ENCODE measurements at places on chromosomes 16 and 17.

DNA sequence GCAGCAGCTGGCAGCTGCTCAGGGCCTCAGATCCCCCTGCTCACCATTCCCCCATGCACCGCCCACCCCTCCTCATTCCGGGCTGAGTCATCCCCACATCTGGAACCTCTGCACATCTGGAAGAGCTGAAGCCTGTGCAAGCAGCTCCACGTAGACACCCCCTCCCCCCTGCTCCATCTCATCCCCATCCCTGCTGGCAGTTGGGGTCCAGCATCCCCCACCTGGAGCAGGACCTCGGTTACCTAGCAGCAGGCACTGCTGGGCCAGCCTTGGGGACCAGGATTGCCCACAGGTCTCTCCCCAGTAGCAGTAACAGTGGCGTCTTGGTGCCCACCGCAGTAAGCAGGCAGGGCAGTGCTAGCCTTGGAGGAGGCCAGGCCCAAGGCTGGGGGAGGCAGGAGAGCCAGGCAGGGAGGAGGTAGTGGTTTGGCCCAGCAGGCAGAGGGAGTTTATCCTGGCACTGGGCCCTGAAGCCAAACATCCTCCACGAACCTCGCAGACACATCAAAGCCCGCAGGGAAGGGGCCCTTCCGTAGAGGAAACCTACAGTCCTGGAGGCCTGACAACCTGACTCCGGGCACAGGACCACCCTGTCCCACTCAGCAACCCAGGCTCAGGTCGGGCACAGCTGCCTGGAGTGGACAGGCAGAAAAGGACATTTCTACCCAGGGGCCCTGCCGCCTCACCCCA is 7.7 kb upstream of the TMEM92 start:
- DNase-seq: peak; percentile 88

DNA sequence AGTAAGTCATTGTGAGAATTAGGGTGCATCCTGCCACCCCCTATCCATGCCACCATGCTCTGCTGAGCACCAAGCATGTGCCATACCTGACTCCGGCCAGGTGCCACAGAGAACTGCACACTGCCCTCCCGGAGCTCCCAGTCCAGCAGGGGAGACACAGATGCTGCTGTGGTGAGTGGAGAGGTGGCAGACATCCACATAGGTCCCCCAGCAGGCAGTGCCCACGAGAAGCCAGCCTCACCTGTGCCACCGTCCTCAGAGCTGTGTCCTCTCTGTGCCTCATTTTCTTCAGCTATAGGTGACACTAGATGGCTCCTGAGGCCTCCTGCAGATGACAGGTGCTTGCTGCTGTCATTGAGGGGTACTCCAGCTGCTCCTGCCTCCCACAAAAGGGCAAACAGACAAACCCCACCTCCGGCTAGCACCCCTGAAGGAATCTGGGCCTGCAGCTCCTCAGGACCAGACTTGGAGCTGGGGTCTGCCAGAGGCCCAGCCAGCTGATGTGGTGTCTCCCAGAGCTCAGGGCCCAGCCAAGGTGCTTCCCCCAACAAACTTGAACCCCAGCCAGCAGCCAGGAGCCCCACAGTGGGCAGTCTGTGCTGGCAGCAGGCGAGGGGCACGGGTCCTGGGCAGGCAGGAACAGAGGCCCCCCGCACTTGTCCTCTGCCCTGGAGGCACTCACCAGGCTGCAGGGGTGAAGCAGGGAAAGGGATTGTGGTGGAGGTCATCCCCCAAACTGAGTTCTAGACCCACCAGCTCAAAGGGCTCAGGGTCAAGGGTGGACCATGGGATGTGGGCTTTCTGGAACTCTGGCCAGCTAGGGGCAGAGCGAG is 17.1 kb downstream of the FOXJ1 start:
- DNase-seq: no peak

DNA sequence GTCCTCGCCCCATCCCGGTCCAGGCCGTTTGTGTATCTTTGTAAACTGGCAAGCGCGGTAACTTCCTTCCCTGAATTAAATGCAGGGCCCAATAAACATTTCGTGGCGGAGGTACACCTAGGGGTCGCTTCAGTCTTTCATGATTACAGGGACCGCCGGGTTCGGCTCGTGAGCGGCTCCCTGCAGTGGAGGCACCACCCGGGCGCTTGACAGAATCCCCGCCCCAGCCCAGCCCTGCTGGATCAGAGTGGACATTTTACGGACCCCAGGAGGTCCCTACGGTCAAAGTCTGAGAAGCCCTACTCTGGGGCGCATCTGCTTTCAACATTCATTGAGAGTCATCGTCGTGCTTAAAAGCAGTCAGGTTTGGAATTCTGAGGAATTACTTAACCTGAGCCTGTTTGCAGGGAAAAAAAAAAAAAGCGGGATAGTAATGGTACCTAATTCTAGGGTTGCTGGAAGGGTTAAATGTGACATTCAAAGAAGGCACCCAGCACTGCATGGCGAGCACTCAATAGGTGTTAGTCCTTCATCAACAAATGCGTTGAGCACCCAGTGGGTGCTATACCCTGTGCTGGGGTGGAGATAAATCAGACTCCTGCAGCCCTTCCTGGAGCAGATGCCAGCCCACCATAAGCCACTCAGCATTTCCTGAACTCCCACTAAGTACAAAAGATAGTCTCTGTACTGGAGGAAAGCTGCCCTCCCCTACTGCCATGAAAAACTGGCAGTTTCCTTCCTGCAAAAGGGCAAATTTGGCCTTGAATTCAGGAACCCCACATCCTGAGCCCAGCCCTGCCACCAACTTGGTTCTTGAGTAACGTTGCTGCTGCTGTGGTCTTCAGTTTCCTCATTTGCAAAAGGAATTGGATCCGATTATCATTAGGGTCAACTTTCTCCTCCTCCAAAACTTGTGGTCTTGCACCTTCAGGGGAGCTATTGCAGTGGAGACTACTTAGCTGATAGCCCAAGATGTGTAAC is 658 bp upstream of the DUSP3 start:
- DNase-seq: no peak

- peak; percentile 78 for DNase-seq
Observed at GRCh38 chr16:56789360-56789759, 59.4 kb downstream of the NUP93 start.

- DNase-seq: no peak
Observed at GRCh38 chr16:57652695-57653471, 15.2 kb upstream of the ADGRG3 start.

DNA sequence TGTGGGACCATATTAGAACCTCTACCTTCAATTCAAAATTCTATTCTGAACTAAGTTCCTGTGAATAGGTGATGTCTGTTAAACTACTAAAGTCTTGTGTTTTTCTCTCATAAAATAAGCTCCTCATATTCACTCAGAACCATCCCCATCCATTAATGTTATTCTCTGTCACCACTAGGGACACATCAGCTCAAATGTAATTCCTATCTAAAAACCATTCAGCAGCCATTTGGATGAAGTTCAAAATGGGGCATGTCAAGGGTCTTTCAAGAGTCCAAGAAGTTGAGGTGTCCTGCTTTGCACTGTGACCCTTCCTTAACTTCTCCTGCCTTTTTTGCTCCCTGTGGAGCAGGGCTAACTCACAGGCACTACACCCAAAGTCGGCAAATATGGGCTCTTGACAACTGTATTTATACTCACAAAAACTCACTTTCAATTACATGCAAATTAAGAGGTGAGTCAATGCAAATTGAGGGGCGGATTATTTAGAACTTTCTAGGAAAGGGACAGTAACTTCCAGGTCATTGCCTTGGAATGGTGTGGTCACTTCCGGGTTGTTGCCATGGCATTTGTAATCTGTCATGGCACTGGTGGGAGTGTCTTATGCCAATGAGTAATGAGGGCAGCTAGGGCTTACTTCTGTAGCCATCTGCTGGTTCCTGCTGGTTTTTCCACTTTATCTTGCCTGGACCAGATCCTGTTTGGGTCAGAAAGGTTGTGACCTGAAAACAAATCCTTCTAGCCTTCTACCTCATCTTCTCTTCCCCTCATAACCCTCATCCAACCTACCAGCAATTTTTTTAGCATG is 128.2 kb upstream of the COX10 start:
- no peak for DNase-seq

GRCh38 chr16:48540222-48540900 is 69.6 kb downstream of the N4BP1 start:
- DNase-seq: no peak

GRCh38 chr16:29784901-29785500 is 5.5 kb upstream of the KIF22 start:
- DNase-seq: peak; percentile 69

- no peak for DNase-seq
Observed at GRCh38 chr16:80972611-80973010, 34.1 kb downstream of the CMC2 start.

GRCh38 chr17:13302419-13302818 is 284.6 kb upstream of the ELAC2 start:
- DNase-seq: no peak

DNA sequence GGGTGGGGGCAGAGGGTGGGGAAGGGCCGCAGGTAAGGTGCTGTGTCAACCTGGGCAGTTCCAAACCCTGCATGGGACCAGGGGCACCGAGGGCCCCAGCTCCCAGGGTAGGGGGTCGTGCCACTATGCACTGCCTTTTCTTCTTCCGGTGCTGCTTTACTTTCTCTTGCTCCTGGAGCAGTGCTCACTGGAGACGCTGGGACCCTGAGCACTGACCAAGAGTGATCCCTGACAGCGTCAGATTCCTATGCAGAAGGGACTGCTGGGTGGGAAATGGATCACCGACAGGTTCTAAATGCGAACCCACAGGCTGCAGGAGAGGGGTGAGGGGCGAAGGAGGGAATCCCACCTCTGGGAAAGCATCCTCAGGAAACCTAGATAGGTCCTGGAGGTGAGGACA is 470.1 kb downstream of the SOX9 start:
- no peak for DNase-seq

DNA sequence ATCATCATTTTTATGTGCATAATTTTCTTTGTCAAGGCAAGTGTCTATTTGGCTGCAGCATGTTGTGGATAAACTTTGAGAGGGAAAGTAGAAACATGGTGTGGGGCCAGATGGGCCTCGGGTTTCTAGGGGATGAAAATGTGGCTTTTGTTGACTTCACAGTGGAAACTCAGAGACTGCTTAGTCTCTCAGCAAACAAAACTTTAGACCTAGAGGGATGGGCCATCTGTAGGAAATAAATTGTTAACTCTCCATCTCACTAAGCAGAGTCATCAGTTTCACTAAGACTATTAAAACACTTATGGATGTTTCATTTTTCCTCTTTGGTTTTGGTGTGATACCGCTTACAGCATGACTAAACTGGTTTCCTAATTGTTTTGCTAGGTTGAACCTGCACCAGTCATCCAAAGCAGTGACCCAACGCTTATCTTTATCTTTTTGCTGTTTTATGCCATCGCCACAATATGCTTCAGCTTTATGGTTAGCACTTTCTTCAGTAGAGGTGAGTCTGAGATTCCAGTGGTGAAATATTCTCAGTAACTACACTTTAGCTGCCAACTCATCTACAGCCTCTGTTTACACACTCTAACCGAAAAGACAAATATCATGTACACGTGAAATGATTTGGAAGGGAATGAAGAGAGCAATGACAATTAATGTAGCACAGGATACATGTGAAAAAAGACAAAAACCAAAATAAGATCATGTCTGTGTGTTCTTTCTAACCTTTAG is 60.6 kb upstream of the CRYM start:
- no peak for DNase-seq

DNA sequence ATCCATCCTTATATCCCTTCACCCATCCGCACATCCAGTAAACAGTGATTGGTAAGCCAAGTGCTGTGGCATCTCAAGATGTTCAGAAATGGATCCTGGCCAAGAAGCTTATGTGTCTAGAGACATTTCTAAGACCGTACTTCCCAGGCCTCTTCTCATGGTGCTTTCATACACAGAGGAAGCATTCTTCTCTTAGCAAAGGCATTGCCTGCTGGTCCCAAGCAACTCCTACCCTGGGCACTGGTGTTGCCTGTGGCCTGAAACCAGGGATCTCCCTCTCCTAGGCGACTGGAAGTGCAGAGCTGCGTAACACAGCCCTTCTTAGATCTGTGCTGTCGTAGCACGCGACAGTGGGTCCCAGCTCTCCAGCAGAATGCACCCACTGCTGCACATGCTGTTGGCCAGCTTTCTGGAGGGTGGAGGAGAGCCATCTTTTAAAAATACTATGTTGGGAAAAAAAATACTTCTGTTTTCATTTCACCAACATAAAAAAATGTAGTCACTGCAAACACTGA is 182.9 kb downstream of the CCDC182 start:
- DNase-seq: no peak

GRCh38 chr16:86777381-86777946 is 199.1 kb downstream of the FOXL1 start:
- peak; percentile 59 for DNase-seq

- DNase-seq: peak; percentile 74
Observed at GRCh38 chr16:68985855-68986254, 119.6 kb upstream of the HAS3 start.

GRCh38 chr17:76382351-76382802 is 2.0 kb upstream of the SPHK1 start:
- DNase-seq: peak; percentile 54

- peak; percentile 94 for DNase-seq
Observed at GRCh38 chr17:49730078-49730784, 22.5 kb upstream of the SLC35B1 start.

DNA sequence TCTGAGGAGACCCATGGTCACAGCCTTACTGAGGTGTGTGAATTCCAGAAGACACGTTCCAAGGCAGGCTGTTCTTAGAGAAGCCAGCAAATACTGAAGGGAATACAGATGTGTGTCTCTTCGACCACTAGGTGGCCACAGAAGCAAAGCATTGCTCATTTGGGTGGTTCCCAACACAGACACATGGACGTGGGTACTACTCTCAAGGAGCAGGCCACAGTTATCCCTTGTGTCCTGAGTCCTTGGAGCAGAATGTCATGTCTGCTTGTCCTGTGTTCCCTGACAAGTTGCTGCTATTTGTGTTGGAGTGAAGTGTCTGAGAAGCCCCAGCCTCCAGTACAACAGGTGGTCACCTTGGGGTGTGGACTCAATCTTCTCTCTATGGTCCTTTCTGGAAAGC is 30.3 kb downstream of the HMOX2 start:
- peak; percentile 90 for DNase-seq

- DNase-seq: no peak
Observed at GRCh38 chr17:44113382-44113781, 10.1 kb downstream of the HDAC5 start.

- peak; percentile 60 for DNase-seq
Observed at GRCh38 chr16:20901436-20902112, 1.0 kb downstream of the LYRM1 start.

DNA sequence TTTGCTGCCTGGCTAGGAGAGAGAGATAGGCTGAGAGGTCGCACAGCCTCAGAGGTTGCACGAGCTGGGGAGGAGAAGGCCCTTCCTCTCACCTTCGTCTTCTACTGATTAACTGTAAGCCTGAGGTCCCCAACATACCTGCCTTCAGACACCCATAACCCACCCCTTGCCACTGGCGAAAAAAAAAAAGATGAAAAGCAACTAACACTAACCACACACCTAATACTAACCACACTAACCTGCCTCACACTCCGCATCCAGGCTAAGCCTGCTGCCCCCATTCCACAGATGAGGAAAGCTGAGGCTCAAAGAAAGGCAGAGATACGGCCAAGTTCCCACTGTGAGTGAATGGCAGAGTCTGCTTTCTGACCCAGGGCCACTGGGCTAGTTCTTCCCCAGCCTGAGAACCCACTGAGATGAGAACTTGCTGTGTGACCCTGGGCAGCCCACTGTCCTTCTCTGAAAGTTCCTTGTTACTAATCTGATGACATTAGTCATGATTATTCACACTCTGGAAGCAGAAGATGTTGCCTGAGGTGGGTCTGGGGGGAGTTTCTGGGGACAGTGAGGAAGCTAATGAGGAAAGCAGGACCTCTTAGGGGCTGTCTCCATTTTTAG is 4.6 kb downstream of the IL21R start:
- no peak for DNase-seq

Data from choroid plexus epithelial cell (primary cell).